Hypothalamus (tissue), 51 donors: ENCODE measurements at places on chromosomes 3 and 15.

DNA sequence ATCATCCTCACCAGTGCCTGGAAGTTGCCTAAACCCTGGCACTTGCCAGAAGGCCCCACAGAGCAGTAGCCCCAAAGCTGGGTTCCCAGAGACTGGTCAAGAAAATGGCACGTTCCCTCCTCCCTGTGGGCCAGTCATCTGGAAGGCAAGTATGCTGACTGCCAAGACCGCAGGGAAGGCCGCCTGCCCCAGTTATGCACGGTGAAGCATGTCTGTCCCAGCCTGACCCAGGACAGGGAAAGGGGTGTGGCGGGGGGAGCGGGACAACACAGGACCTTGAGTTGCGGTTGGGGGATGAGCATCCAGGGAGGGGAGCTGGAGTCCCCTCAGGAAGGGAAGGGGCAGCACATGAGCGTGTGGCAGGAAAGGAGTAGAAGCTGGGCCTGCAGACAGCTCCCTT, 33.0 kb downstream of the RBPMS2 start:
- no peak for DNase-seq

GRCh38 chr3:193780810-193781478, 187.9 kb downstream of the OPA1 start:
- no peak for DNase-seq

DNA sequence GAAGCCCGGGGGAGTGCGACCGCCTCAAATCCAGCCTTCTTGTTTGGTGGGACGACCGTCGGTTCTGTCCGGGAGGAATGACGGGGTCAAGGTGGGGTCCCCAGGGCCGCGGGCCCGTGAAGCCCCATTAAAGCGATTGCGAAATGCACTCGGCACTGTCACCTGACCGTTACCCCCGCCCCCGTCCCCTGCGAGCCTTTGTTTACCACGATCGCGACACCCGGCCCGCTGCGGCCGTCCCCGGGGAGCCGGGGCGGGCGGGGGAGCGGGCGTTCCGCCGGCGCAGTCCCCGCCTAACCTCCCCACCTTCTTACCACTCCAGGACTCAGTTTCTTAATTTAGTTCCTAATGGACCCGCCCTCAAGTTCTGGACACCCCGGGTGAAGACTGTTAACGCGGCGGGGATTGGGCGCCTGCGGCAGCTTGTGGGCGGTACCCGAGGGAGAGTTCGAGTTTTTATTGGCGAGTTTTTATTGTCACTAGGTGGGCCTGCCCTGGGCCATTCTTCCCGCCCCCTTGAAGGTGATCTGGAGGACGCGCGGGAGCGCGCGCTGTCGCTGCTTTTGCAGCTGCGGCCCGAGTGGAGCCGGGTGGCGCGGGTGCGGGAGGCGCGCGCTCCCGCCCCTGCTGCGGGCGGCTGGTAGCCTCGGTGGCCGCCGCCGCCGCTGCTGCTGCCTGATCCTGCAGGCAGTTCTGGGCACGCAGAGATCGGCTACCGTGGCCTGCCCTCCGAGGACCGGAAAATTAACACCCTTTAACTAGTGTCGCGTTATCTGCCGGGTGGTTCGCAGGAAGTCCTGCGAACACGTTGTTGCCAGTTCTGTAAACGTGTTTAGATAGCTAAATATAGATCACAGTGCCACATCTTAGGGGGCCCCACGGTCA, 1.0 kb downstream of the KLHL24 start:
- peak; percentile 78 for DNase-seq

DNA sequence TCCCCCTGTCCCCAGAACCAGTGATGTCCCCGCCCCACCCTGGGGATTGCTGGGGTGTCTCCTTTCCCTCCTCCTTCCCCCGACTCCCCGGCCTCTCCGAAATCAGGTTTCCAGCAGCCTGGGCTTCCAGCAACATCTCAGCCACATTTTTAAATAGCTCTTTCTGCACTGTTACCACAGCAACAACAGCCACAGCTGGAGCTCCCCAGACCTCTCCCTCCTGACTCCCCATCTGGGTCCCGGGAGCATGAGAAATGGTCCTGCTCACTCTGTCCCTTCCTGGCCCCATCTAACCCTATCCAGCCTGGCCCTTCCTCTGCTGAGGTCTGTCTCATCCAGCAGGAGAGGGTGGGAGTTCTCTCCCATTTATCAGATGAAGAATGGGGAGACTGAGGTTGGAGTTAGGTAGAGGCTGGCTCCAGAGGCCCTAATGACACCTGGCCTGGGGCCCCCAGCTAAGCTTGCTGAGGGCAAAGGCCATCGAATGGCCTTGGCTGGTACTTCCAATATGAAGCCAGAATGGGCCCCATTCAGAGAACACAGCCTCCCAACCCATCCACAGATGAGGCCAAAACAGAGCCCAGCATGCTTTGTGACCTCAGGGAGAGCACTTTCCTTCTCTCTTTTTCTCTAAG, 1.5 kb downstream of the CAMK1 start:
- DNase-seq = no peak

DNA sequence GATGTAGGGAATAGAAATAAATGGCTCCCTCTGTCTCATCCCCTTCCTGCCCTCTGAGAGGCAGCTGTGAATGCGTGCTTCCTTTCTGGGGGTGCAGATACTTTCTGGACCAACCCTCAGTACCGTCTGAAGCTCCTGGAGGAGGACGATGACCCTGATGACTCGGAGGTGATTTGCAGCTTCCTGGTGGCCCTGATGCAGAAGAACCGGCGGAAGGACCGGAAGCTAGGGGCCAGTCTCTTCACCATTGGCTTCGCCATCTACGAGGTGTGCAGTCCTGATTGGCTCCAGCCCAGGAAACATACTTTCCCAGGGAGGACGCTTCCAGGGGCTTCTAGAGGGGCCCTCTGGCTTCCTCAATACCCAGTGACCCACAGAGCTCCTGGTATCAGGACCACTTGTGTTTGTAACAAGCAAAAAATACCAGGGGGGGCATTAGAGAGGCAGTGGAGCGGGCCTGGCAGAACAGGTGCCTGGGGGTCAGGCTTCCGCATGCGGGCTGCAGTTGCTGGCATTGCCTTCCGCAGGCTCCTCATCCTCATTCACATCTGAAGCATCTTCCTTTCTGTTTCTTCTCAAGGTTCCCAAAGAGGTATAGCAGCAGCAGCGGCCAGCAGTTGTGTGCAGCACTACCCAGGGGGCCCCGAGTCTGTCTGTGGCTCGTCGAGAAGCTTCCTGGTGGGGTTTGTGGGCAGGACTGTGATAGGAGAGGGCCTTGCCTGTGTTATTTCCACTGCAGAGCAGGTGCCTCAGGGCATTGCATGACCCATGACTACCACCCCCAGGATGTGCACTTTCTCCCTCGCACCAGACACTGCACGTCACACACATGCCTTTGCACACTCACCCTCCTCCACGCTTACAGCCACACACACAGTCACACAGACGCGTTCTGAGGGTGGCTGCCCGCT, 42.5 kb downstream of the CAPN3 start:
- no peak for DNase-seq

- DNase-seq = peak; percentile 38
These were observed at the start of gene CNTN4 for GRCh38 chr3:2098398-2099027. Gene CNTN4 (plus strand): TSS chr3:2098866.

DNA sequence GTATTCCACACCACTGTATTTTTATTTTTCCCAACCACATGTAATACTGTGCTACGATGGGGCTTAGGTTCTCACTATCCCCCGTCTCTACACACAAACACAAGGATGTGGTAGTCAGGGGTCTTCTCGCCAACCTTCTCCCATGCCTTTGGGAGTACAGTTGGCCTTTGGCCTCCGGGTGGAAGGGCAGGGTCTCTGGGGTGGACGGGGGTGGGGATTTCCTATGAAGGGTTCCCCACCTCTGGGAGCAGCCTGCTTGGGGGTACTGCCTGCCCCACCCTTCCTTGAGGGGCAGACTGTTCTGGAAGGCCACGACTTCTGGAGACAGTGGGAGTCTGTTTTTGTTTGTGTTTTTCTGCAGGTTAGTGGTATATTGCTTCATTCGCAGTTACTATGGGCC, 21.3 kb upstream of the RAD18 start:
- DNase-seq = no peak

- DNase-seq = no peak
These were observed 70.8 kb downstream of the SCN11A start for GRCh38 chr3:38980938-38981337.

DNA sequence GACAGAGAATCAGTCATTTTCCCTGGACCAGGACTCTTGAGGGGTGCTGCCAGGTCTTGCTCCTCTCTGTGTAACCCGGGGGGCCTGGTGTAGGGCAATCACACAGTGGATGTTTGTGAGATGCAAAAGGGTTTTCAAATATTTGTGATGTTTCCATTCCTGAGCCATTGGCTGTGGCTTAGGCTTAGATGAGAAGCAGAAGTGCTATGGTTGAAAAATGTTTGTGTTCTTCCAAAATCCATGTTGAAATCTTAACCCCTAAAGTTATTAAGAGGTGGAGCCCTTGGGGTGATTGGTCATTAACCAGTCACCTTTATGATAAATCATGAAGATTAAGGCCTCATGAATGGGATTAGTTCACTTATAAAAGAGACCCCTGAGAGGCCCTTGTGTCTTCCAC, 36.5 kb downstream of the CORO2B start:
- DNase-seq = no peak

DNA sequence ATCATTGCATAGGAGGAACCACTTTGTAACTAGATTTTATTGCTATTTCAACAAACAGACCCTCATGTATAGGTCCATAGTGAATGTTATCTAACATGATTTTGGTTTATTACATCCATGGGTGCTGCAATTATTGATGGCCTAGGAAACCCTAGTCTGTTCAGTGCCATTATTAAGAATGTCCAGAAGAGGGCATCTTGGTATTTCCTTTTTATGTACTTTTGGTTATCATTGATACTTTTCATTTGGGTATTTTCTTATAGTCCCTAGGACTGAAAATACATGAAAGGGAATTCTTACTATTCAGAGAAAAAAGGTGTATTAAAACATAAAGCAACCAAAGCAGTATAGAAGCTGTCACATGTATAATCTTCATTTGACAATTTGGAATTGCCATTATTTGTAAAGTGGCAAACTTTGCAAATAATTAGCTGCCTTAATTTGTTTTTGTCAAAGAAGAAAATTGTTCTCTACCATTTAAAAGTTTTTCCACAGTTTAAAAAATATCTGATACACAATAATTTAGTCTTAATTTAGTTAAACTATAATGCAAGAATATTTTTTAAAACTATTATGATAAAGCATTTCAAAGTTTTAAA, 48.7 kb downstream of the CNOT10 start:
- DNase-seq = no peak

DNA sequence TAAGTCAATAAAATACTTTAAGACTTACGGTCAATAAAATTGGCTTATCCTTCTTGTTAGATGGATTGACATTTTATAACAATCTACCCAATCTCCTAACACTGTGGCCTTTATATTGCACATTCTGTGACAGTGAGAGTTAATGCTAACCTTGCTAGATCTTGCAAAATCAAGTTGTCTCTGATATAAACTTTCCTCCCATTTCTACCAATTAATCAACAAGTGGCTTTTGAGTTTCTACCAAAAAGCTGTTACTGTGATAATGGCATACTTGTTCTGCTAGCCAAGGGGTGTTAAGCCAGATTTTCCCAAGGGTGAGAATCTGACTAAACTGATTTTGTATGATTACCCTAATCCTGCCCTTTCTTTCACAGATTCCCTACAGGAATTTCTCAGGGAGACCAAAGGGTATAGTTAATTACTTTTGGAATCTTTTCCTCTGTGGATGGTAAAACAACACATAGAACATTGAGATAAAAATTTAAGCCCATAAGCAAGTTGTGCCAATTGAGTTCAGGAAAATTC, 174.1 kb upstream of the SUCLG2 start:
- no peak for DNase-seq

DNA sequence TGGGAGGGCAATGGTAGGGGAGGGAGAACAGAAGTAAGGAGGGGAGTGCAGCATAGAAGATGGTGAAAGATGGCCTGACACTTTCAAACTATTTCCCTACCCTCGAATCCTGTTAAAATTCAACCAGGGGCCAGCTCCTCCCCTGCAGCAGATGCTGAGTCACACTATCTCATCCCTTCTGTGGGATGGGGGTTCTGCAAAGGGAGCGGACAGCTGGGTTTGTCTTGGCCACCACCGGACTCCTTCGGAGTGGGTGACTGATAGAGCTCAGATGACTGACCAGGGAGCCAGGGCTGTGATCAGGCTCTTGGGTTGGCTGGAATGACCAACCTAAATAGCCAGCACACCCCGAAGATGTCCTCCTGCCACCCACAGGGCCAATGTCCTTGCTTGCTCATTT, 33.6 kb upstream of the TMCC1 start:
- no peak for DNase-seq

DNA sequence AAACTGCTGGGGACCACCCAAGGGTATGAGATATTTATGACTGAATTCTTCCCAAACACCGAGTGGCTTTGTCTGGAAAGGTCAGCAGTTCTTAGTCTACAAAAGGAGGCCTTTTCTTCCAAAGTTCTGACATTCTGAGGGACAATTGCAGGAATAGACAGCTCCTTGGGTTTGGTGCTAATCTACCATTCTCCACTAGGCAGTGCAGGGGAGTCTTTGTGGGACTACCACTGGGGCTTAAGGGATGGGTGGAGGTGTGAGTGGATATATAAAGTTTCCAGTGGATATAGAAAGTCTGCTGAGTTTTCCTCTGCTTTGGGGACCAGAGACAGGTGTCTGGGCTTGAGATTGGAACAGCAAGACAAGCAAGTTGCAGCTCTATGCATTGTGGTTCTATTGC, 62.7 kb downstream of the EXOG start:
- no peak for DNase-seq

DNA sequence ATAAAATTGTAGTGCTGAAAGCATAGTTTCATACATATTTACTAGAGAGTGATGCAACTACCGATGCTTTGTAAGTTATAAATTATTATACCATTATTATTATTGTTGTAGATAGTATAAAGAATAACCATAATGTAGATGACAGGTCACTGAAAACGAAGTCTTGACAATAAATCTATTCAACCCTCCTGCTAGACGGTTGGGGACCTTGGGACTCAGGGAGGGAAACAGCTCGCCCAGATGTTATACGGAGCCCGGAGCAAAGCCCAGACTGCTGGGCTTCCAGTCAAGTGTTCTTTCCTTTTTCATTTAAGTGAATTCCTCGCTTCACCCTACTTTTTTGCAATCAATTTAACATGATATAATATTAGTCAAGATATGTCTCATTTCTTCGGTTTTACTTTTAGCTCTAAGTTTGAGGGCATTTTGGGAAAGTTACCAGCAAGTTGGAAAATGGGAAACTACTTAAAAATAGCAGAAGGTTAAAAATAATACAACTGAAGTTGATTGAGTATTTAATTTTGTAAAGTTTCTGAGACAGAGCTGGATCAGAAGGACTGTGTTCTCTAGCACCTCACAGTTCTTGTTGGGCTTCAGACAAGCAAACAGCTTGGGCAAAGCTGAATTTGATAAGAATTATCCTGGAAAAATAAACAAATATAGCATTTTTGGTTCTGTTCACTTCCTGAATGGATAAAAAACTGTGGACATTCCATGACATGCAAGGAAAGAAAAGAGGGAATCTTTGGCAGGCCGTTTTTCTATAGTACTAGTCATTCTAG, 173.4 kb upstream of the TP63 start:
- no peak for DNase-seq

GRCh38 chr15:65903296-65904073, 34.2 kb downstream of the RAB11A start:
- DNase-seq = no peak

GRCh38 chr15:89822026-89822425, 7.4 kb upstream of the ANPEP start:
- DNase-seq = no peak

GRCh38 chr3:127743351-127744252, 70.8 kb downstream of the ABTB1 start:
- no peak for DNase-seq
